ENCODE measurements at places on chromosomes 7 and 10.

GRCh38 chr10:48517911-48518811 is 86.7 kb downstream of the ARHGAP22 start:
- no peak for DNase-seq

DNA sequence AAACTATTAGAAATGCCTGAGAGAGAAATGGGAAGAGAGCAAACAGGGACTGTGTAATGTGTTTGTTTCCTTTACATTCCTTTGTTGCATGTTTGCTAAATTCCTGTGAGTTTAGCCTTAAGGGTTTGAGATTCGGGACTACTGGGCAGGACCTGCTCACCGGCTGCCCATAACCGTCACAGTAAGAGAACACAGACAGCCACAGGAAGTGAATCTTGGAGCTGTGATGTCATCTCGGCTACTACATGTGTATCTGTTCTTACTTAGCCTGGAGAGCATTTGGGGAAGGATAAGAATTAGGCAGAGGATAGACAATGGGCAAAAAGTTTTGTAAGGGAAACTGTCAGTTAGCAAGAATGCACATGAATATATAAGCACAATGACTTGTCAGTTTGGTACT is 485.1 kb upstream of the KLF6 start:
- no peak for DNase-seq

- no peak for DNase-seq
Measured at GRCh38 chr10:76404531-76404930, 973.1 kb downstream of the LRMDA start.

- DNase-seq: peak; percentile 35
Measured at GRCh38 chr10:21534604-21535493, 817 bp downstream of the MLLT10 start.

- no peak for DNase-seq
Measured at GRCh38 chr10:86937502-86938154, 19.8 kb downstream of the MMRN2 start.

Measured in 8988T (cell line).